Osteocyte (in vitro differentiated cells): ENCODE measurements at places on chromosomes 7 and 10. TPM values are rescaled to one million over a fixed set of nuclear protein-coding genes. Genes with fewer than 3 reads are reported as not detected.
A peak's percentile ranks its signal among the peaks of the same experiment; 100 is the strongest.

Gene GIMAP7
- not detected in 2 replicates for total RNA-seq

DNA sequence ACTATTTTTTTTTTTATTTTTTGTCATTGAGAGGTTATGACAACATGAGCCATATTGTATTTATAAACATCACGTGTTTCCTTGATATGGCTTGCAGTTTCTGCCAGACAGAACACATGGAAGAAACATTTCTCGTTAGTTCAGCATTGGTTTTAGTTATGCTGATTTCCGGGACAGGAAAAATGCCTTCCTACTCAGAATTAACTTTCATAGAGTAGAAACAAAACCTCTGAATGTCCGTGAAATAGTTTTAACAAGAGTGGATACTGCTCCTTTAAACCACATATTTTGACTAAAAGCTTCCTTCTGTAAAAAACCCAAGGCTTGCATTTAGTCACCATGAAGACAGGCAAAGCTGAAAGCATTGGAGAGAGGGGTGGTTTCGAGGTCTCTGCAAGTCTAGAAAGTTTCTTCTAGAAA lies 240.4 kb downstream of the KIAA1217 start:
- peaks cover 35% of the 10 kb centered on the region for H3K4me1 ChIP-seq
- H3K27ac ChIP-seq, result peak overlapping the region; percentile 18
- peaks cover 7% of the 10 kb centered on the region for H3K27me3 ChIP-seq
- peak overlapping the region; percentile 38 for H3K4me3 ChIP-seq

GRCh38 chr10:80473692-80474596 lies 19.8 kb downstream of the TSPAN14 start:
- H3K27ac ChIP-seq, result no peak overlapping the region
- no peak overlapping the region for H3K4me3 ChIP-seq
- peaks cover 36% of the 10 kb centered on the region for H3K4me1 ChIP-seq
- H3K27me3 ChIP-seq, result no peaks in the 10 kb centered on the region

- no peaks in the 10 kb centered on the region for H3K27me3 ChIP-seq
- H3K4me1 ChIP-seq, result peaks cover 48% of the 10 kb centered on the region
- H3K4me3 ChIP-seq, result no peak overlapping the region
- no peak for DNase-seq
- H3K36me3 ChIP-seq, result no peaks in the 10 kb centered on the region
- no peak overlapping the region for H3K27ac ChIP-seq
Measured at GRCh38 chr10:86684331-86685097, 16.2 kb downstream of the LDB3 start.

Gene CALHM3
- total RNA-seq, result not detected in 2 replicates

Gene ANXA8L1
- total RNA-seq, result not detected in 2 replicates

DNA sequence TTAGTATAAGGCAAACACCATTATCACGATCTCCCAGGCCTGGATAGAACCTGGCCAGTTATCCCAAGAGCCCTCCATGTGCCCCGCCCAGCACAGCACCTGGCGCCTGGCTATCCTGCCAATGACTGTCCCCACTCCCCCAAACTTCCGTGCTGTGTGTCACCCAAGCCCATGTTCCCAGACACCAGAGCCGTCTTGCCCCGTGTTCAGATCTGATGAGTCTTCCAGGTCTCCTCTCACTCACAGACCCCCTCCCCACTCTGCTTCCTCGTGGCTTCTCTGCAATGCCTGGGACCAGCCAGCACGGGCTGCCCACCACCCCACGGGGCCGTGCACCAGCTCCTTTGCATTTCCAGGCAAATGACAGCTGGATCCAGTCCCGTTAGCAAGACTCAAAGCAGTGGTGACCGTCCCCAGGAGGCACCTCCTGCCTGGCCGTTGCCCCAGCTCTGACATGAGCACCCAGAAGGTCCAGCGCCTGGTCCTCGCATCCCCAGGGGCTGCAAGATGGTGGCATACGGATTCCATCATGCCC lies 43.8 kb upstream of the INPP5A start:
- peaks cover 40% of the 10 kb centered on the region for H3K4me1 ChIP-seq
- peaks cover 11% of the 10 kb centered on the region for H3K27me3 ChIP-seq
- H3K4me3 ChIP-seq, result no peak overlapping the region
- DNase-seq, result peak; percentile 68
- H3K27ac ChIP-seq, result no peak overlapping the region

Gene CCDC186
- total RNA-seq, result 18.2 and 23.8 TPM in 2 replicates

GRCh38 chr10:74072503-74072902 lies 74.6 kb downstream of the VCL start:
- H3K27ac ChIP-seq, result peak overlapping the region; percentile 87
- DNase-seq, result no peak
- peak overlapping the region; percentile 19 for H3K4me3 ChIP-seq
- peaks cover 63% of the 10 kb centered on the region for H3K4me1 ChIP-seq

Gene AS3MT
- total RNA-seq, result 2.7 and 2.8 TPM in 2 replicates

Gene HIP1
- total RNA-seq, result 55.3 and 62.0 TPM in 2 replicates

DNA sequence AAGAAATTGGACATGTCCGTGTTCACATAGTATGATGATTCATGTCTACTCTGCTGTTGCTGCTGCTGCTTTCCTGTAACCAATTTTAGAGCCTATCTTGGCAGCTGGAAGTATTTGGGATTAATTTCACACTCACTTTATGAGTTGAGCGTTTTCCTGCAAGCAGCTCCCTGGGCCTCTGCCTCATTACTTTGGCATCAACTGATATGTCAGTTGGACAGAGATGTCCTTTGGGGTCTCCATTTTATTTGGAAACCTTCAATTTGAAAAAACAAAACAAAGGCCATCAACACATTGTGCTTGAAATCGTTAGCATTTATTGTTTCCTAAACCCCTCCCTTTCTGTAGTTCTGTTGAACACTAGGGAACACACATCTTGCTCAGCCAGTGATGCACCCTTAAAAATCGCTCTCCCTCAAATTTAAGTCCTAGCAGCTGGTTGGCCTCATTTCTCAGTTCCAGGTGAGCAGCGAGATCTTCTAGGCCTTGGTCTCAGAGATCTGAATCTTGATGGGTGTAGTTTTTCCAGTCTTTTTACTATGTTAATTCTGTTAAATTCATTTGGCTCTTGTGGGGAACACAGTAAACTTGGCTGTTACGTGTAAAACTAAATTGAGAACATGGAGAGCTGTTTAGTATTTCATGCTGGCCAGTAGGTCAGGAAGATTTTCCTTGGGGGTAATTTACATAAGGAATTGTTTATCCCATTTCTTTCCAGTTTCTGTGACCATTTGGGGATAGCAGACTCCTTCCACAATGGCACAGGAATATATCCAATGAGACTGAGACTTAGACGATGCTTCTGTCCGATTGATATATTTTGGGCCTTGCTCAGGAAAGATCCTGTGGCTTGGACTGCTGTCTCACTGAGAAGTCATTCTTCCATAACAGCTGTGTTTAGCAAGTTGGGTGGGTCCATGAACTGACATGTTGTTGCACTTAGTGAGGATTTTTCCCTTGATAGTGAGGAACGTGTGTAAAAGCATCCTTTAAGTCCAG lies 371.6 kb downstream of the BBS9 start:
- no peak overlapping the region for H3K27ac ChIP-seq
- H3K4me1 ChIP-seq, result no peaks in the 10 kb centered on the region
- DNase-seq, result no peak
- peaks cover 3% of the 10 kb centered on the region for H3K36me3 ChIP-seq

DNA sequence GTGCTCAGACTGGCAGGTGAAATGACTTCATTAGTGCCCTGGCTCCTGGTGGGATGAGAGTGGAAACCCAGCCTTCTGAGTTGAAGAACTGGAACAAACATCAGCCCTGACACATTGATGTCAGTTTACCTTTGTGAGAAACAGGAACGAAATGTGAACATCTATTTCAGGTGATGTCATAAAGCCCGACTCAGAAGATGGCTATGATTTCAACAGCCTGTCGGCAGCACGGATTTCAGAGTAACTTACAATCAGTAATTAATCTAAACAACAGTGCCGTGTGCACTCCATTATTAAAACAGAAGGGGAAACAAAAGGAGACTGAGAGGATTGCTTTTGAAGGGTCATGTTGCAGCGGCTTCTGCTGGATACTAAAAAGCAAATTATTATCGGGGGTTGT lies 243.2 kb downstream of the FRMD4A start:
- H3K27me3 ChIP-seq, result no peaks in the 10 kb centered on the region
- DNase-seq, result no peak
- peaks cover 41% of the 10 kb centered on the region for H3K36me3 ChIP-seq
- H3K4me1 ChIP-seq, result peaks cover 36% of the 10 kb centered on the region
- H3K27ac ChIP-seq, result no peak overlapping the region

GRCh38 chr10:104253106-104253505 lies 1.6 kb upstream of the GSTO1 start:
- peaks cover 21% of the 10 kb centered on the region for H3K27me3 ChIP-seq
- H3K36me3 ChIP-seq, result peaks cover 6% of the 10 kb centered on the region
- H3K4me1 ChIP-seq, result peaks cover 29% of the 10 kb centered on the region

- H3K4me1 ChIP-seq, result peaks cover 63% of the 10 kb centered on the region
- H3K27me3 ChIP-seq, result no peaks in the 10 kb centered on the region
- no peak for DNase-seq
- no peak overlapping the region for H3K27ac ChIP-seq
- peaks cover 10% of the 10 kb centered on the region for H3K36me3 ChIP-seq
- no peak overlapping the region for H3K4me3 ChIP-seq
Measured at GRCh38 chr7:132404261-132404660, 172.0 kb downstream of the PLXNA4 start.

DNA sequence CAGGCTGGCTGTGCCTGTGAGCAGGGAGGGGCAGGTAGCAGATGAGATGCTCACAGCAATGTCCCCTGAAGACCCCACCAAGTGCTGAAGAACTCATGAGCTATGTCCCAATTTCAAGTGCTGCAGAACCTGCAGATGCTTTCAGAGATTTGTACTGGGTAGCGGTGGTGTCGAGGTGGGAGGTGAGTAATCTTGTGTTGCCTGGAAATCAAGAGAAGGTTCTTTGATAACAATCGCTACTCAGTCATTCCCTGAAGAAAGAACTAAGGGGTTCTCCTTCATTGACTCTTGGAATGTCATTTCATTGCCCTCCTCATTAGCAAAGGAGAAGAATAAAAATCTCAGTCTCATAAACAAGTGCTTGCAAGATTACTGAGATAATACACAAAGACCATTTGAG lies 246.4 kb downstream of the EMX2 start:
- no peak for DNase-seq
- H3K36me3 ChIP-seq, result no peaks in the 10 kb centered on the region
- no peak overlapping the region for H3K27ac ChIP-seq
- H3K27me3 ChIP-seq, result no peaks in the 10 kb centered on the region
- no peak overlapping the region for H3K4me3 ChIP-seq

DNA sequence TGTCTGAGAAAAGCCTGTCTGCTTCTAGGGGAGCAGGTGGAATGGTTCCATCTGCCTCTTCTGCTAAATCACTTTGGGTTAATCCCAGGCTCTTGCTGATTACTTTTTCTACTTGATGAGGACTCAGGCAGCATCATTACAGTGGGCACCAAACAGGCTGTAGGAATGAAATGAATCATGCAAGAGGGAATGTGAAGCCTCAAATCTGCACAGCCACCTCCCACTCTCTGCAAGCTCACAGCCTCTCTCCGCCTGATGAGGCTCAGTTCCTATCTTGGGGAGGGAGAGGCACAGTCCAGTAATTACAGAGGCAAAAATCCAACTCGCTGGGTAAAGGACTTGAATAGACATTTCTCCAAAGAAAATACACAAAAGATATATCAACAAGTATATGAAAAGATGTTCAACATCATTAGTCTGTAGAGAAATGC lies 34.0 kb downstream of the HSPA12A start:
- H3K27me3 ChIP-seq, result no peaks in the 10 kb centered on the region
- no peak for DNase-seq
- H3K4me1 ChIP-seq, result no peaks in the 10 kb centered on the region

DNA sequence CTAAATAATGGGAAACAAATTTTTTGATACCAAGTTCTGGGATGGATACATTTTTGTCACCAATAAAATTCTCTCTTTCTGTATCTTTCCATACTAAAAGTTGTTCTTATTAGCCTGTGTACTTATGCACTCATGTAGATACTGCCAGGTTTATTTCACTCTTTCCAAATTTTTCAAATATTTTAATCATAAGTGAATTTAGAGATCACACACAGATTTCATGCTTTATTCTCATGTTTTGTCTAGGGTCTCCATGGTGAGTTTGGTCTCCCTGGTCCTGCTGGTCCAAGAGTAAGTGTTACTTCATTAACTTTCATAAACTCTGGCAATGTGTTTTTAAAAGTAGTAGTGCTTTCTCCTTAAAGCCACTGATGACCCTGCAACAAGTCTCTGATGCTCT lies 20.3 kb downstream of the COL1A2 start:
- H3K27ac ChIP-seq, result peak overlapping the region; percentile 71
- no peak for DNase-seq
- H3K4me1 ChIP-seq, result peaks cover 93% of the 10 kb centered on the region
- H3K4me3 ChIP-seq, result no peak overlapping the region
- no peaks in the 10 kb centered on the region for H3K27me3 ChIP-seq

GRCh38 chr7:40009301-40009700 lies 59.2 kb downstream of the CDK13 start:
- peaks cover 15% of the 10 kb centered on the region for H3K4me1 ChIP-seq
- no peak overlapping the region for H3K27ac ChIP-seq
- no peak for DNase-seq
- peaks cover 23% of the 10 kb centered on the region for H3K36me3 ChIP-seq
- no peak overlapping the region for H3K4me3 ChIP-seq
- no peaks in the 10 kb centered on the region for H3K27me3 ChIP-seq

GRCh38 chr10:3400348-3400747 lies 227.8 kb upstream of the PITRM1 start:
- DNase-seq, result no peak
- no peaks in the 10 kb centered on the region for H3K36me3 ChIP-seq
- H3K4me1 ChIP-seq, result peaks cover 30% of the 10 kb centered on the region
- H3K4me3 ChIP-seq, result no peak overlapping the region

Gene LRIT1
- not detected in 2 replicates for total RNA-seq

Gene MRLN
- total RNA-seq, result not detected in 2 replicates

Gene PDZD7
- 1.9 and 2.1 TPM in 2 replicates for total RNA-seq

DNA sequence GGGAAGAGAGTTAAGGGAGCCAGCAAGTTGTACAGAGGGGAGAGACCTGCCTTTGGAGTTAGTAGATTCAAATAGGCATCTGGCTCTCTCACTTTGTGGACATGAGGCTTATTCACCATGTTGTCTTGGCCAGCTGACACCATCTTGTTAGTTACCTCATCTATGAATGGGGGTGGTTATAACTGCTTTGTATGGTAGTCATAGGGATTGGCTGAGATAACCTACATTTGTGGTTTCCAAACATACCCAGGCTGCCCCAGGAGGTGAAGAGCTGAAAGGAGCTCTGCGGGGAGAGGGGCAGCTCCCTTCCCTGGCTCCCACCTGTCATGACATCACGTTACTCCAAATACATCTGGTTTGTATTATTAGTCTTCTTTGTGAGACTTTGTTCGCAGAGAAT lies 393.3 kb upstream of the AUTS2 start:
- H3K27me3 ChIP-seq, result peaks cover 9% of the 10 kb centered on the region

- H3K4me1 ChIP-seq, result peaks cover 23% of the 10 kb centered on the region
- H3K4me3 ChIP-seq, result no peak overlapping the region
- peaks cover 61% of the 10 kb centered on the region for H3K27me3 ChIP-seq
- DNase-seq, result no peak
- no peak overlapping the region for H3K27ac ChIP-seq
- no peaks in the 10 kb centered on the region for H3K36me3 ChIP-seq
Measured at GRCh38 chr10:59085711-59086502, 90.5 kb upstream of the PHYHIPL start.
